Stomach (tissue), 19 donors: ENCODE measurements at places on chromosomes 7 and 10. TPM values are rescaled to one million over a fixed set of nuclear protein-coding genes. Genes with fewer than 3 reads are reported as not detected.

DNA sequence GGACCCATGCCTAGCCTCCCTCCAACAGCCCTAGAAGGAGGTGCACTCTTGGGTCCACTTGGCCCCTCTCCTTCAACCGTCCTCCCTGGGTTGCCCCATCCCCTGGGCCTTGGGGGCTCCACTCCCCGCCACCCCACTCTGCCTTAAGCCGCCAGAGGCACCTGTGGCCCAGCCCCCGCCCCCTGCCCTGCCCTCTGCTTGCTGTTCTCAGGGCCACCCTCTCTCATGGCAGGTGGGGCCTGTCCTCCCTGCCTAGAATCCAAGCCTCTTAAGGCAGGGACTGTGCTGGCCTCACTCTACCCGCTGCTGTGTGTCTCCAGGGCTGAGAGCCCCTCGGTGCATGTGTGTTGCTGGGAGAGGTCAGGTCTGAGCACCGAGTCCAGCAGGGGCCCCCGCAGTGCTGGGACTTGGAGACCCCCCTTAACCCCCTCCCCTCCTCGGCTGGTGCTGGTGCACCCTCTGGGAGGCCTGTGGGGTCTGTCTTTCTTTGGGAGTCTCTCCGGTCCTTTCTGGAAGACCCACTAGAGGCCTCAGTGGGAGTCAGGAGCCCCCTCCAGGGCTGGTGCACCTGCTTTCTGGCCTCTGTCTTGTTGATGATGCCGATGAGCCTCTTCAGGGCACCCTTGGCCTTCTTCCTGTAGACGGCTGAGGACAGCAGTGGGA lies 43.8 kb downstream of the CFAP46 start:
- H3K27me3 ChIP-seq = peaks cover 3% of the 10 kb centered on the region
- no peaks in the 10 kb centered on the region for H3K36me3 ChIP-seq
- H3K4me3 ChIP-seq = no peak overlapping the region
- no peaks in the 10 kb centered on the region for H3K4me1 ChIP-seq
- no peak overlapping the region for H3K27ac ChIP-seq

DNA sequence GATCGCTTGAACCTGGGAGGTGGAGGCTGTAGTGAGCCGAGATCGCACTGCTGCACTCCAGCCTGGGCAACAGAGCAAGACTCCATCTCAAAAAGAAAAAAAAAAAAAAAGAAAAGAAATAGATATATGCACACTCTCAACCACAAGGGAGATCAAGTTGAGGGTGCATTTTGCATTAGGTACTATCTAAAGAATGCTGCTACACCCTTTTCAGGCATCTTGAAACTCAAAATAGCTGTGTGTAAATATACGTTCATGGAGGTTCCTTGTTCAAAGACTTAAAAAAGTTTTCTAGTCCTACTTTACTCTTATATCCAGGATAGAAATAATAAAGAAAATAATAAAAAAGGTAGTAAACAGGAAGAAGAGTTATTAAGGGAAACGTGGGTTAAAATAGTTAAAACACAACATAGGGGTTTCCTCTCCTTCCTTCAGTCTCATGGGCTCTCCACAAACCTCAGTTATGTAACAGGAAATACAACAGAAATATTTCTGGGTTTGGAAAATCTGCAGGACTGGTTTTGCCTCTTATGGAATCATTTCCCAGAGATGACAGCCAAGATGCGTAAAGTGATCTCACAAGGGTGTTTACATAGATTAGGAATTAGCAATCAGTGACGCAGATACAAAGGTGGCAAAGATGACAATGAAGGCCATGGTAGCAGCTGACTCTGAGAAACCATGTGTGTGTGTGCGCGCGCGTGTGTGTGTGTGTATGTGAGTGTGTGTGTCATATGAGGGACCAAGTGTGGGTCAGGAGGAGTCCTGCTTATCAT lies 15.1 kb downstream of the STEAP4 start:
- peak overlapping the region; percentile 21 for H3K27ac ChIP-seq
- no peak for DNase-seq
- peaks cover 19% of the 10 kb centered on the region for H3K4me1 ChIP-seq
- no peaks in the 10 kb centered on the region for H3K27me3 ChIP-seq

DNA sequence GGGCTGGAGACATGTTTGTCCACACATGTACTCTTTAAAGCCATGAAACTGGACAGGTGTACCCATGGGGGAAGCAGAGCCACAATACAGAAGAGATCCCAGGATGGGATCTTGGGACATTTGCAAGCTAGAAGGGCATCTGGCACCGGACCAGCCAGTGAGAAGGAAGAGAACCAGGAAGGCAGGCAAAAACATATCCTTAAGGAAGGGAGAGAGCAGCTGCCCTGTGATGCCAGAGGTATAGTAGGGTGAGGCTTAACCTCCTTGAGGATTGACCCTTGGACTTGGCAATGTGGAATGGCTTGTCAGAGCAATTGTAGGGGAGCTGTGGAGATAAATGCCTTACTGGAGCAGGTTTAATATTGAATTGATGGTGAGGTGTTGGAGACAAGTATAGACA lies 17.9 kb upstream of the SUV39H2 start:
- DNase-seq = peak; percentile 58
- H3K4me1 ChIP-seq = no peaks in the 10 kb centered on the region
- no peak overlapping the region for H3K27ac ChIP-seq
- no peaks in the 10 kb centered on the region for H3K27me3 ChIP-seq
- no peak overlapping the region for H3K4me3 ChIP-seq

DNA sequence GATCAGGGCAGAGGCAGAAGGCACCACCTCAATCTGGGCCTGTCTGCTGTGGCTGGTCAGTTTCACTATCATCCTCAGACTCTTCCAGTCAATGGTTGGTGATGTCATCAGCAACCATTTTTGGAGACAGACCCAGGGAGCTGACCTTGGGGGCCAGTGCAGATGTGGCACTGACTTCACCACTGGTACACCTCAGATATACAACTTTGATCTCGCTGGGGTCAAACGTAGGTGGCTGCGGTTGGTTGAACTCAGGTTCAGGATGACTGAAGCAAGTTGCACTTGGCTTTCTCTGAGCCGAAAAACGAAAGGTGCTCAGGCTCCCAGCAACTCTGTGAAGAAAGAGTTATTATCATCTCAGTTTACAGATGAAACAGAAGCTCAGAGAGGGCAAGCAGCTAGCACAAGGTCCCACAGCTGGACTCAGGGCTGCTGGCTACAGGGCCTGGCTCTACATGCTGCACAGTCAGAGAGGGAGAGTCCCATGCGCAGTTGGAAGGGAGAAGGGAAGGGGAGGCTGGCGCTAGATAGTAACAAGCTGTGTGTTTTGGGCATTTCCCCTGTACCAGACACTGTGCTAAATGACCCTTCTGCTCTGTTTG lies 27.2 kb downstream of the ANKRD16 start:
- no peak for DNase-seq
- H3K27ac ChIP-seq = no peak overlapping the region
- no peaks in the 10 kb centered on the region for H3K4me1 ChIP-seq
- no peaks in the 10 kb centered on the region for H3K27me3 ChIP-seq
- H3K4me3 ChIP-seq = no peak overlapping the region

DNA sequence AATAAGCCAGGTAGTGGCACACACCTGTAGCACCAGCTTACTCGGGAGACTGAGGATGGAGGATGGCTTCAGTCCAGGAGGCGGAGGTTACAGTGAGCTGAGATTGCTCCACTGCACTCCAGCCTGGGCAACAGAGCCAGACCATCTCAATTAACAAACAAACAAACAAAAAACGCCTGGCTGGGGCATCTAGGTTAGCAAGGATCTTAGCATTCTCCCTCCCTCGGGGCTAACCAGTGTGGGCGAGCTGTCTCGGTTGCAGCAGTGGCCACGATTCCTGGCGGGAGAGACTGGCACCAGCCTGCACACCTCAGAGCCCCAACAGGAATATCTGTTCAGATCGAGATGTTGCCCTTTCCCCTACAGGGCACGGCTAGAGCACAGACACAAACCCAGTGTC lies 91.3 kb upstream of the KCTD7 start:
- peaks cover 35% of the 10 kb centered on the region for H3K36me3 ChIP-seq
- no peaks in the 10 kb centered on the region for H3K4me1 ChIP-seq
- H3K27ac ChIP-seq = no peak overlapping the region

GRCh38 chr7:47669901-47670384 lies 88.0 kb upstream of the TNS3 start:
- DNase-seq = no peak
- no peaks in the 10 kb centered on the region for H3K27me3 ChIP-seq
- no peak overlapping the region for H3K4me3 ChIP-seq
- H3K36me3 ChIP-seq = no peaks in the 10 kb centered on the region

GRCh38 chr10:42551582-42552187 lies 86.7 kb downstream of the ZNF33B start:
- no peak overlapping the region for H3K27ac ChIP-seq
- no peaks in the 10 kb centered on the region for H3K27me3 ChIP-seq
- H3K4me1 ChIP-seq = peaks cover 31% of the 10 kb centered on the region
- peak overlapping the region; percentile 90 for H3K4me3 ChIP-seq
- no peak for DNase-seq

DNA sequence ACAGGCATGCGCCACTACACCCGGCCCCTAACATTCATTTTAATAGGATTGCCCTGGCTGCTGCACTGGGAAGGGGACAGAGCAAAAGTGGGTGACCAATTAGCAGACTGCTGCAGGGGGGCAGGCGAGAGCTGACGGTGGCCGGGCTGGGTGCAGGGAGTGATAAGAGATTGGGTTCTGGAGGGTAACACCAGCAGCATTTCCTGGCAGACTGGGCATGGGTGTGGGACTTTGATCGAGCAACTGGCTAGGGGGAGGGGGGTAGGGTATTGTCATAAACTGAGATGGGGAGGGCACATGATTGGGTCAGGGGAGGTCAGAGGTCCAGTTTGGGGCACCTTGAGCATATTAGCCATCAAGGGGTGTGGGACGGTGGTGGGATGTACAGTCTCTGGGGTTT lies 20.2 kb upstream of the AMZ1 start:
- H3K27me3 ChIP-seq = peaks cover 29% of the 10 kb centered on the region
- no peak overlapping the region for H3K27ac ChIP-seq
- peaks cover 19% of the 10 kb centered on the region for H3K4me1 ChIP-seq
- no peaks in the 10 kb centered on the region for H3K36me3 ChIP-seq
- no peak overlapping the region for H3K4me3 ChIP-seq
- no peak for DNase-seq

GRCh38 chr10:29243750-29244149 lies 45.1 kb upstream of the LYZL1 start:
- H3K27ac ChIP-seq = no peak overlapping the region
- DNase-seq = no peak
- H3K36me3 ChIP-seq = no peaks in the 10 kb centered on the region
- H3K4me1 ChIP-seq = no peaks in the 10 kb centered on the region
- no peak overlapping the region for H3K4me3 ChIP-seq
- H3K27me3 ChIP-seq = no peaks in the 10 kb centered on the region

MNX1 gene
- total RNA-seq = 4.2 TPM

RNF32 gene
- total RNA-seq = not detected

COL26A1 gene
- not detected for total RNA-seq

ANK3 gene
- total RNA-seq = 47.7 TPM

VWC2 gene
- total RNA-seq = not detected
